Neuronal stem cell (in vitro differentiated cells): ENCODE measurements at places on chromosomes 1 and 21.
A peak's percentile ranks its signal among the peaks of the same experiment; 100 is the strongest.

- DNase-seq: peak; percentile 72
These were observed 738.8 kb downstream of the PTPRU start for GRCh38 chr1:29975036-29975694.

- DNase-seq: peak; percentile 88
These were observed at the start of gene RNU11 for GRCh38 chr1:28648474-28649198. Gene RNU11, plus strand, starts transcription at chr1:28648600.

- no peak for DNase-seq
These were observed 5.3 kb downstream of the E2F2 start for GRCh38 chr1:23525558-23526250.

GRCh38 chr1:12083766-12084165 is 20.7 kb downstream of the TNFRSF8 start:
- no peak for DNase-seq

- no peak for DNase-seq
These were observed 42.6 kb downstream of the KIRREL1 start for GRCh38 chr1:158035976-158036583.

DNA sequence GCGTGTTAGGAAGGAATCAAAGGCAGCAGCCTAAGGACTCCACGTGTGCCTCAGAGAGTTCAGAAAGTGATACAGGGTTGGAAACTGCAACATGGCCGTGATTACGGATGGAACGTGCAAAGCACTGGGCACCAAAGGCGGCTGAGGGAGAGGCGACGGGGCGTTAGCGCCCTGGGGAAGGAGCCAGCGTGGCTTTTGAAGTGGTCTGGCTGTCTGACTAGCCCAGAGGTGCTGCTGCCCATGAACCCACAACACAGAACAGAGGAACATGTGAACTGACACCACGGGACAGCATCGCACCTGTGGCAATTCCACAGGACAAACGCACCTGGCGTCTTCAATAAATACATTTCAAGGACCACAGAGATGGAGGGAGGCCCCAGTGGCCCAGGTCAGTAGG is 18.0 kb upstream of the TMEM52 start:
- no peak for DNase-seq

- DNase-seq: no peak
These were observed 869 bp downstream of the KCNA3 start for GRCh38 chr1:110673805-110674336.

- DNase-seq: peak; percentile 81
These were observed 15.8 kb upstream of the TAS1R2 start for GRCh38 chr1:18875107-18875795.

GRCh38 chr1:29197590-29197924 is 15.9 kb upstream of the SRSF4 start:
- DNase-seq: no peak

DNA sequence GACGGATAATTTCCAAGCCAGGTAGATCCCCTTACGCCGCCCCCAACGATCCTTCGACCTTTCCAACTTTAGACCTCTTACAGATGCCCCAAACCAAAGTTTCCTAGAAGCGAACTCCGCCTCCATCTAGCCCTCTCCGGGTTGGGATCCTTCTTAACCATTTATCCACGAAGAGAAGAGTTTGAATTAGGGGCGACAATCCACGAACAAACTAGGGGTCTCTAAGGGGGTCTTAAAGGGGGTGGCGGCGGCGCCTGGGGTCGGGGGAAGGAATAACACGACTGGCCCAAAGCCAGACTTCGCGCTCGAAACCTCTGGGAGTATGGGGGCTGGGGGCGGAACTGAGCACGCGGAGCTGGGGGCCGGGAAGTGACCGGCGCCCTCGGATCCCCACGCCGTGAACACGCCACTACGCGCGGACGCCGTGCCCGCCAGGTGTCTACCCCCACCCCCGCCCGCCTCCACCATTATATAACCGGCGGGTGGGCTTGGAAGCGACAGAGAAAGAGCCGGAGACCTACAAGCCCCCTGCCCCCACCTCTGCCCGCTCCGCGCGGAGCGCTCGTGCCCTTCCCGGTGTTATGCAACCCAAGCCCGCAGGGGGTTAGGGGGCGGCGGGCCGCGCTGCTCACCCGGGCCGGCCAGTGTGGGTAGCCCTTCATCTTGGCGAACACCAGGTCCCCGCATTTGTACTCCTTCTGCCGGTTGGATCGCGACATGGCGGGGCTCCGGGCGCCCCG is 594 bp downstream of the HDGF start:
- no peak for DNase-seq

DNA sequence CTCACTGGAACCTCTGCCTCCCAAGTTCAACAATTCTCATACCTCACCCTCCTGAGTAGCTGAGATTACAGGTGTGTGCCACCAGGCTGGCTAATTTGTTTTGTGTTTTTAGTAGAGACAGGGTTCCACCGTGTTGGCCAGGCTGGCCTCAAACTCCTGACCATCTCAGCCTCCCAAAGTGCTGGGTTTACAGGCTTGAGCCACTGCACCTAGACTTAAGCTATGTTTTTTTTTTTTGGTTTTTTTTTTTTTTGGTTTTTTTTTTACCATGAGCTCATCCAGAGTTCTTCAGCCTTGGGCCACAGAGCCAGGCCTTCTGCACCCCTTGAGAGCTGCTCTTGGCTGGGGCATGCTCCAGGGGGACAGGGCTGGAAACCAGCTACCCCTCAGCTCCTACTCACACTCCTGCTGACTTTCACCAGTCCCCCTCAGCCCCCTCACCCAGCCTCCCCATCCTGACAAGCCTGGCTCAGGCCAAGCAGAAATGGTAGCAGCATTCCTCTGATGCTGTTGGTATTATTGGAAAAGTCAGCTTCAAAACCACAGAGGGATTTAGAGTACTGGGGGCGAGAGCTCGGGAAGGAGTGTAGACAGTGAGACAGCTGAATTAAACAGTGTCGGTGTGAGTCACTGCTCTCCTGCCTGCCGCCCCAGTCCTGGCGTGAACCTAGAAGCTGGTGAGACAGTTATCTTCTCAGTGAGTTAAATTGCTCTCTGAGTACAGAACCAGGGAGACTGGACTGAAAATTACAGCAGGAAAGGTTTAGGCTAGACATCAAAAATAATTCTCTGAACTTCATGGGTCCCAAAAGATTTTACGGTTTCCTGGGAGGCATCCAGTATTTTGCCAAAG is 63.7 kb downstream of the NAV1 start:
- no peak for DNase-seq

- no peak for DNase-seq
These were observed 59.3 kb downstream of the SLC37A1 start for GRCh38 chr21:42572906-42573495.

DNA sequence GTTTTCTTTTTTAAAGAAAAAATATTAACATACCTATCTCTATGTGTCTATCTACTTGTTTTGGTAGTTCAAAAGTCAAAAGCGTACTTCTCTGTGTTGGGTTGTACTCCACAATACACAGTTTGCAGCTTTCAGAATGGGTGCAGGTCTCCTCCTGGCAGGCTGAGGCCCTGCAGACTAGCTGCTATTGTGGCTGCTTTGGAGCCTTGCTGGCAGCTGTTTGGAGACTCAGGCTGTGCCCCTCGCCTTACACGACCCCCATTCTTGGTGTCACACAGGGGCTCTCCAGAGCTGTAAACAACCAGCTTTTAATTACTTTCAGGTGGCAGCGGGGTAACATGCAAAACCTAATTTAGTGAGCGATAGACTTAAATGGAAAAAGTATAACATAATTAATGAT is 160.4 kb downstream of the DSCAM start:
- no peak for DNase-seq

- no peak for DNase-seq
These were observed 39.7 kb downstream of the PTGFRN start for GRCh38 chr1:116949213-116949985.

DNA sequence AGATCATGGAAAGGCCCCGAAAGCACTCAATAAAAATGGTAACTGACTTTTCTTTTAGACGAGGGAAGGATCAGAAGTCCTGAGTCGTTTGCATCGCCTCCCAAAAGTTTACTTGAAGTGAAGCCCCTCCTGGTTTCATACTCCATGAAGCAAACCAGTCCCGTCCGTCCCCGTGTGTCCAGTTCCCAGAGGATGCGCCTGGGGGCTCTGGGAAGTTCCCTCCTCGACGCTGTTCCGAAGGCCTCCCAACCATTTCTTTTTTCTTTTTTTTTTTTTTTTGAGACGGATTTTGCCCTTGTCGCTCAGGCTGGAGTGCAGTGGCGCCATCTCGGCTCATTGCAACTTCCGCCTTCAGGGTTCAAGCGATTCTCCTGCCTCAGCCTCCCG is 661 bp upstream of the OSCP1 start:
- DNase-seq: no peak

DNA sequence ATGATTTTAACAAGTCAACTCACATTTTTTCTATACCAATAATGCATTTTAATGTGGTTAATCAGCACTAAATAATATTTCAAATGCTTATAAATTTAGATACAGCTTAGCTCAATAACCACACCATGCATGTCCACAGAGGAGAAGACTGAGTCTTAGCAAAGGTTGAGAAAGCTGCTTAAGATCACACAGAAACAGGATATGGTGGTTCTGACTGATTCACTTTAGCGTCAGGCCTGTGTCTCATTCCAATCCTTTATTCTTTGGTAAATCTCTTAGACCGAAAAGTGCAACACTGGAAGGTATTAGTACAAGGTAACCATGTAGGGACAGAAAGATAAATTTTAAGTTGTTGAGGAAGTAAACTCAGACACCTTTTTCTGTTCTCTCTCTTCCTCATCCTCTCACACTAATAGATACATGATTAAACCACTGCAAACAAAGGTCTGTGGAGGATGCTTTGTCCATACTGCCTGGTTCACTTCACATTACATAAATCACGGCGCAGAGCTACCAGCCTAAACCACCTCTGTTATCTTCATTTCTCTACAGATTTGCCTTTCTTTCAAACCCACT is 139.0 kb downstream of the DPYD start:
- DNase-seq: no peak
